ENCODE measurements at places on chromosomes 4 and X.

DNA sequence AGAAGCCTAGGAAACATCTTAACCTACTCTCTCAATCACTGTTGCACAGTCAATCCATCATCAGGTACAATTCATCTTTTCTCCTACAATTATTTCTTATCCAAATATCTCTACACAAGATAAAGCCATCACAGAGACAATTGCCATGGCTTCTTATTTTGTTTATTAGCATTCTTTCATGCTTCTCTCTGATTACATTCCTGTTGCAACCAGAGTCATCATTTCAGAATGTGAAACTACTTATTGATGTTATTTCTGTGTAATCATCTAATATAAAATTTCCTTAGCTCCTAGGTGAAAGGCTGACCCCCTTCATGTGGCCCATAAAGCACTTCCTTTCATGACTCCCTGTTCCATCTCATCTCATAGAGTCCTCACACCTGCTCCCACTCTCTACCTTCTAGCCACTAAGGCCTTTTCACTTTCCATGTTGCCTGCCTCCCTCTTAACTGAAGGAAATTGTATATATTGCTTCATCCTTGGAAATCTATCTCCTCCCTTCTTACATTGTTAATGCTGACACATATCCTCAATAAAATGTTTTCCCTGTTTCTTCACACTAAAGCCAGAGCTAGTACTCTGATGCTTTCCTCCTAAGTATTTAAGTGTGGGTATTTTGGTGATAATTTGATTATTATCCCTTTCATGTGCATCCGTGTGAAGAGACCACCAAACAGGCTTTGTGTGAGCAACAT lies 829.9 kb downstream of the FAT4 start:
- no peak for DNase-seq

GRCh38 chr4:123966990-123967769 lies 570.6 kb downstream of the SPRY1 start:
- no peak for DNase-seq

DNA sequence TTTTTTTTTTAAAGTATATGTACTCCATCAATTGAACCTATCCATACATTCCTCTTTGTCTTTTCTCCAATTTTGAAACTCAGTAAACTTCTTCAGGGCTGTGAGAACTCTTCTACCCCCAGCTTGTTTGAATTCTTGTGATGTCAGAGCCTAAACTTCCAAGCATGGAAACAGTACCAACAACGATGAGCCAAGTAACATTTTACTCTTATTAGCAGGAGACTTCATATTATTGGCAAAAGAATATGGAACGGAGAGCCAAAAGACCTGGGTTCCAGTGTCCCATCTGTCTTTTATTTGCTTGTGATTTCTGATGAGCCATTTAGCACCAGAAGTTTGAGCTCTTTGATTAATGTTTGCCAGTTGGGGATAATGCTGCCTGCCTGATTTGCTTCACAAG lies 5.3 kb downstream of the DIAPH2 start:
- DNase-seq, result no peak

DNA sequence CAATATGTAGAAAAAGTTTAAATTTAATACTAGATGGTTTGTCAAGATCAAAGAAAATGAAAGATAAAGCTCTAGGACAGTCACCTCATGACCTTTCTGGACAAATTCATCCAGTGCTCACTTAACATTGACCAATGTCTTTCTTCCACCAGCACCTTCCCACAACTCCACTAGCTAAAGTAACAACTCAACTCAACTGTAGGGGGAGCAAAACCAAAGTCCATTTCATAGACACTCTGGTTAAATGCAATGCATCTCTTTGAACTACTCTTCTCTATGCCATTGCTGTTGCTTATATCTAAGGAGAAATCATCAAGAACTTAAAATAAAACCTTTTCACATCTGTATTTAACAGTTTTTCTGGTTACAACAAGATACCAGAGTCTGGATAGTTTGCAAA lies 25.1 kb downstream of the UGT2B4 start:
- DNase-seq, result no peak

DNA sequence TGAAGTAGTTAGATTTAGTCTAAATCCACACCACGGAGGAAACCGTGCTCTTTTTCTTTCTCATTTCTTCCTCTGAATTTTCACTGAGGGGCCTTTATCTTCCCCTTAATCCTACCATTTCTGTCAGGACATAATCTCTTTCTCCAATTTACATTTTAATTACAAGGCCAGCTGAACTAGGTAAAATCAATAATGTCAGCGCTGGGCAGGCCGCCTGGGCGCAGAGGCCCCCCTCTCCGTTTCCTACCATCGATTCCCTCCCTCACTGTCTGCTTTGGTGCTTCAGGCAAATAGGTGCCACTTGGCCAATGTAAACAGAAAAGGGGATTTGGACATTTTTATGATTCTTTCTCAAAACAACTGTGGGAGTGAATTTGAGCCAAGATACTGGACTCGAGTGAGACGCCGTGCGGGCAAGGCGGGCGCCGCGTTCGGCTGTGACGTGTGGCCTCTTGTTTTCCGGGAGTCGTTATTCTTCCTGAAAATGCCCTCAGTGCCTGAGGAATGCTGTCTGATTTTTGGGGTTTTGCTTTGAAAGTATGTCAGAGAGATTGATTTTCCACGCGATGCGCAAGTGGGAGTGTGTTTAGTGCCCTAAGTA lies 22.6 kb downstream of the UVSSA start:
- no peak for DNase-seq

DNA sequence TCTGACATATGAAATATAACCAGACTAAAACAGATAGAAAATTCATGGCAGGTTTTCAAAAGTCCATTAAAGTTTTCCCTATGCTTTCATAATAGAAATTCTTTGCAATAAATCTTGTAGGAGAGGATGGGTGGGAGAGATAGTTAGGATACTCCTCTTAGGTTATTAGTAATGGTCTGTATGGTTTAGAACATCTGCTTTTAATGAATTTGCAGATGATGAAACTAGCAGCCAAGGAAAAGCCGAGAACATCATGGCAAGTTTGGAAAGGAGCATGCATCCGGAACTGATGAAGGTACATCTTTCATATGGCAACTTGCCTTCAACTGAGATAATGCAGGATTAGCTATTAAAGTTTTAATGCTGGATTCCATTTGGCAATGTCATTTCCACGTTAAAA lies 70.7 kb downstream of the DOCK11 start:
- no peak for DNase-seq

DNA sequence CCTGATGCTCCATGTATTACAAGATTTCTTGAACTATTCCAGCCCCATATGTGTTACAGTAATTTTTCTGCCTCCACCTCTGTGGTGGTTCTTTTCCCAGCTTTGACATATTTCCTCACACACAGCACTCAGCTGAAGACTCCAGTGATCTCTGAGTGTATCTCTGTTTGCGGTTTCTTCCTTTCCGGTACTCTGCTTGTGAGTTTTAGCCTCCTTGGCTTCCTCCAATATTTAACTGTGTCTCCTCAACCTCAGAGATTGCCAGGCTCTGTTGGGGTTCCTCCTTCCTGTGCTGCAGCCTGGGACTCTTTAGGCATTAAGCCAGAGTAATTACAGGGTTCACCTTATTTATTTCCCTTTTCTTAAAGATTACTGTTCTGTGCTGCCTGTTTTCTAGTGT lies 73.2 kb downstream of the NFKB1 start:
- no peak for DNase-seq

DNA sequence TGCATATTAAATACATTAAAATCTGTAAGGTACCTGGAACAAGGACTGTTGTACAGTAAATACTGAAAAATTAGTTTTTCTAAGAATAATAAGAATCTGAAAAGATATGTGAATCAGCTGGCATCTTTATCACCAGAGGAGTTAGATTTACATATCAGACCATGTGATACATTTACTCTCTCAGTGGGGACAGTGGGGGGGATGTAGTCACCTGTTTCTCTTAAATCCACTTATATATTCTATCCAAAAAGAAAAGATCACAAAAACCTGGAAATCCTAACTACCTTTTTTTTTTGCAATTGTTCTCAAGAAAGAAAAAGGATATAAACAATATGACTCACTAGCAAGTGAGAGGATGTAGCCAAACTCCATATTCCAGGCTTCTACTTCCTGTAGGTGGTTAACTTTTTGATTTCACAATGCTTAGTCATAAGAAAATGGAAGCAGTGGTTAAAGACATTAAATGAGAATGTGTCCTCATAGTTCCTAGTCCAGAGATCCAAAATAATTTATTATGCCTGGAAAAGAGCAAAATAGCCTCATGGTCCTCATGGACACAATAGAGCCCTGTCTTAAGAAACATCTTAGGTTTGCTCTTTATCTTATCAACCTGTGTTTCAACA lies 22.5 kb upstream of the MYOZ2 start:
- DNase-seq, result no peak

GRCh38 chrX:1658071-1658491 lies 43.2 kb downstream of the ASMT start:
- no peak for DNase-seq

- no peak for DNase-seq
Observed at GRCh38 chr4:77930876-77931275, 68.2 kb downstream of the MRPL1 start.

Measured in activated CD8-positive, alpha-beta memory T cell treated with anti-CD3 and anti-CD28 coated beads for 4 hours (primary cell).